PC-3 (cell line): ENCODE measurements at places on chromosomes 2 and 18. TPM values are rescaled to one million over a fixed set of nuclear protein-coding genes. Genes with fewer than 3 reads are reported as not detected.

The CXCR1 gene
- not detected in 2 replicates for total RNA-seq

The ABHD1 gene
- 0.36 TPM in 1 of 2 replicates, not detected in the other for total RNA-seq

The REEP1 gene
- total RNA-seq: 0.06 TPM in 1 of 2 replicates, not detected in the other

The STARD6 gene
- total RNA-seq: not detected in 2 replicates

The LHCGR gene
- total RNA-seq: not detected in 2 replicates

GRCh38 chr2:119149611-119150010, 8.9 kb downstream of the C1QL2 start:
- no peaks in the 10 kb centered on the region for H3K36me3 ChIP-seq
- peaks cover 91% of the 10 kb centered on the region for H3K27me3 ChIP-seq
- no peak overlapping the region for H3K4me3 ChIP-seq
- H3K27ac ChIP-seq: no peak overlapping the region
- DNase-seq: no peak
- H3K4me1 ChIP-seq: no peaks in the 10 kb centered on the region

DNA sequence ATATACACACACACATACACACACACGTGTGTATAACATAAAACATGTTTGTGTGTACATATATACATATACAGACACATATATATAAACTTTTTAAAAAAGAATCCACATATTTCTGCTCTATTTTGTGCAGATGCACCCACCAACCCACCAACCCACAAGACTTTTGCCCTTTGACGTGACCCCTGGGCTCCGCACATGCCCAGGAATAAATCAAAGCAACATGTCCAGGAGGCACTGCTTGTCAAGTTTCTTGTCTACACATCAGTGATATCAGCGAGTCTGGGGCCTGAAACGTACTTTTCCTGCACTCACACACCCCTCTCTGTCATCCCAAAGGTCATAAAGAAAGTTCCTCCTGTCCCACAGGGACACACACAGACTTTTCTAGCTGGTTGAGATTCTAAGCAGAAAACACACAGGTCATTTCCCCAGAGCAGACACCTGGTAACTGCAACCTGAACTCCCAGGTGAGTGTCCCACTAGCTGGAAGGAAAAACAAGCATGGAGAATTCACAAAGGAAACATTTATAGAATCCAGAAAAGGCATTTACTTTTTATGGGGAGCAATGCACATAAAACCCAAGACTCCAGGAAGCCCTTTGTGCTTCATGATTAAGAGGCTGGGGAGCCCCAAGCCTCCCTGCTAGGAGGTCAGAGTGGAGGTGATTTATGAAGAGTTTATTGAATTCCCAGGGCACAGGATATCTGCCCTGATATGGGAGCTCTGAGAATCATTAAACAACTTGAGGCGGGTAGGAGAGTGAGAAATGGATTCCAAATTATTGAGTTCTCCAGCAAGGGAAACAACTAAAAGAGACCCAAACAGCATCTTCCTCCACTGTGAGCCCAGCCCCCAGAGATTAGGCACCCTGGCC, 211.6 kb downstream of the MGAT5 start:
- H3K36me3 ChIP-seq: no peaks in the 10 kb centered on the region
- no peak overlapping the region for H3K27ac ChIP-seq
- no peaks in the 10 kb centered on the region for H3K27me3 ChIP-seq
- no peak for DNase-seq

DNA sequence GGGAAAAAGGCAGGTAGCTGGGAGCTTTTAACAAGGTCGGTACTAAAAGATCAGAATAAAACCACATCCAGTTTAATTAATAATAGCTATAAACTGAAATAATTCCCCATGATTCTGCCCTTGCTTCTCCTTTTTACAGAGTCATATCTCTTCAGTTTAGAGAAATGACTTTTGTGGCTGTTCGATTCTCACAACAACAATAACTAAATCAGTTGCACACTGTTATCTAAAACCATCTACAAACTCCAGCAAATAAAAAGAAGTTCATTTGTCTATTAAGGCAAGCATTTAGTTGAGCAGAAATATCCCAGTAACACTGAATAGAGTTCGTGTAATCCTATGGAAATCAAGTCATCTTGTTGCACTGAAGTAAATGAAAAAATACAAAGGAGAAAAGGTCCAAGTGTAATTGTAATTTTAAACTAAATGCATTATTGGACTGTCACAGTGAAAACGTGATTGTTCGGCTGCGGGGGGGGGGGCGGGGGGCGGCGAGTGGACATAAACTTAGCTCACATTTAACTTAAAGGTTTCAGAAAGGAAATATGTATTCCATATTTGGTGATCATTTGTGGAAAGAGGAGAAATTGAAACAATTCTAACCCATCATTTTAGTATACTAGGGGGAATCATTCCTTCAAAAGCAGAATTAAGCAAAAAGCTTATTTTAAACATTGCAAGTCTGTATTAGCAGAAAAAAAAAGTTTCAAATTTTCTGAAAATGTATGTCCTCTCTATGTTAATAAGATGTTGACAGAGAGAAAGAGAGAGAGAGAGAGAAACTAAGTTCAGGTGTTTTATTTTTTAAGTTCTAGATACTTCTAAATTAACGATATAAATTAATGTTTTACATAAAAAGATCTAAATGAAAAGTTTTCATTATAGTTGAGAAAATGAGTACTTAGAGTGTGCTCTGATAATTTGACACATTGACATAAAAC, 144.5 kb downstream of the MEIS1 start:
- peaks cover 17% of the 10 kb centered on the region for H3K4me1 ChIP-seq
- no peaks in the 10 kb centered on the region for H3K36me3 ChIP-seq
- peaks cover 79% of the 10 kb centered on the region for H3K27me3 ChIP-seq
- H3K4me3 ChIP-seq: no peak overlapping the region
- DNase-seq: no peak

DNA sequence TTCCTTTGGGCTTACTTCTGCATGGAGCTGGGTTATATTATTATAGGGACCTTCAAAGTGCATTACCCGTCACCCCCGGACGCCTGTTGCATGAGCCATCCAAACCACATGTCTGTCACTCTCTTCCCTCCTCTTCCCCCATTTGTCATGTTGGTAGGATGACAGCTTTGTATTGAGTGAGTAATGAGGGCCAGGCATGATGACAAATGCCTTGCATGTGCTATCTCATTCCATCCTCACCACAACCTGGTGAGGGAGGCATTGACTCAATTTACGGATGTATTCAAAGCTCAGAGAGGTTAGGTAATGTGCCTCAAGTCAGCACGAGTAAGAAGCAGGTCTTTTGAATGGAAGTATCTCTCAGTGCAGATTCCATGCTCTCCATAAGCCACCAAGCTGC, 510.5 kb upstream of the TNP1 start:
- no peak overlapping the region for H3K4me3 ChIP-seq
- peak; percentile 96 for DNase-seq
- no peaks in the 10 kb centered on the region for H3K36me3 ChIP-seq
- no peaks in the 10 kb centered on the region for H3K27me3 ChIP-seq
- peak overlapping the region; percentile 16; the same call in 1 of the 2 replicates for H3K27ac ChIP-seq

DNA sequence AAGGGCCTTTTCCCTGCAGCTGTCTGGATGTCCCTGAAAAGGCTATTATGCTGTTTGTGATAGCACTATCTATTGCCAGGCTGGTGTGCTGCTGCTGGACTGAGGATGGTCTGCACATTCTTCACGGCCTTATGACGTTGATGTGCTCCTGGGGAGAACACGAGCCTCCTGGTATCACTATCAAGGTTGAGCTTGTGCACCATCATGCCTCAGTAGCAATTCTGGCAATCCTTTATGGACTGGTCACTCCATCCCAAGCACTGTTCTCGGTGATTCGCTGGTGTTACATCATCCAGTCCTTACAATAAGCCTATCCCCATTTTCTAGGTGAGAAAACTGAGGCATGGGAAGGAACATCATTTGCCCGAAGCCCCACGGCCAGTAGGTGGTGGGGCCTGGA, 18.2 kb upstream of the CCBE1 start:
- H3K4me3 ChIP-seq: no peak overlapping the region
- H3K36me3 ChIP-seq: no peaks in the 10 kb centered on the region
- H3K27ac ChIP-seq: peak overlapping the region; percentile 23

GRCh38 chr2:171407030-171407675, 26.6 kb downstream of the METTL8 start:
- DNase-seq: no peak
- H3K4me3 ChIP-seq: no peak overlapping the region
- peaks cover 10% of the 10 kb centered on the region; the same call in 1 of the 2 replicates for H3K36me3 ChIP-seq
- H3K4me1 ChIP-seq: peaks cover 56% of the 10 kb centered on the region

GRCh38 chr18:22830511-22830910, 102.6 kb upstream of the RBBP8 start:
- H3K4me3 ChIP-seq: no peak overlapping the region
- H3K36me3 ChIP-seq: no peaks in the 10 kb centered on the region
- peaks cover 43% of the 10 kb centered on the region for H3K4me1 ChIP-seq
- no peak for DNase-seq
- no peaks in the 10 kb centered on the region for H3K27me3 ChIP-seq
- H3K27ac ChIP-seq: no peak overlapping the region

DNA sequence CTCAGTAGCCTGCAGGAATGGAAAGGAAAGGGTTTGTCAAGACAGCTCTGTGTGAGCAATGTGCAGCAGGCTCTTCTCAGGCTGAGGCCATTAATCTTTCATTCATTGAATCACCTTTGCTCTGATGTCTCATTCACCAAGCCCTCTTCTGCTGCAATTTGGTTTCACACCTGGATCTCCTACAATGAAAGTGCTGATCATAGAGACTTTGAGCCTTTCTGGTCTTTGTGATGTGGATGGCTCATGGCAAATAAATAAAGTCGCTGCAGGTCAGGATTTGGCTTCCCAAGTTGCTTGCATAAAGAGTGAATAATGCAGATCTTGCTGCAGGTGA, 95.8 kb upstream of the SPRED2 start:
- no peaks in the 10 kb centered on the region for H3K36me3 ChIP-seq
- peaks cover 14% of the 10 kb centered on the region for H3K4me1 ChIP-seq
- no peak for DNase-seq

DNA sequence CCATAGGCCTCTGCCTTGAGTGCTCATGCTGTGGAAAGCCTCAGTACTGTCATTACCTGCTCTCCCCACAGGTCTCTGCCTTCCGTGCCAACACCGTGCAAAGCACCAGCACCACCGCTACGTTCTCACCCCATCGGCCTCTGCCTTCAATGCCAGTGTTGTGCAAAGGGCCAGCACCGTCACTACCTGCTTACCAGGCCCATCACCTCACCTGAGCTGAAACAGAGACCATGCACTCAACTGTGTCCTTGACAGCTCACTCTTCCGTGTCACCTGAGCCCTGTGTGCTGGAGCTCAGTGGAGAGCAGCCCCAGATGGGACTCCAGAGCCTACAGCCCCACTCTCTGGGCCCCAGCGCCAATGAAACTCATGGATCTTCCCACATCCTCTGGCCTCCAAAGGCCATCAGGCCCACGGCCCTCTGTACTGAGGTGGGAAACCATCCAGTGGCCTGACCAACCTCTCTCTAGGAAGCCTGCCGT, 62.7 kb downstream of the ZNF516 start:
- no peak overlapping the region for H3K27ac ChIP-seq
- H3K4me3 ChIP-seq: no peak overlapping the region
- no peaks in the 10 kb centered on the region for H3K4me1 ChIP-seq
- H3K27me3 ChIP-seq: peaks cover 60% of the 10 kb centered on the region
- H3K36me3 ChIP-seq: no peaks in the 10 kb centered on the region
- DNase-seq: no peak

- H3K36me3 ChIP-seq: no peaks in the 10 kb centered on the region
- no peak for DNase-seq
- H3K4me1 ChIP-seq: peaks cover 1% of the 10 kb centered on the region; the same call in 1 of the 2 replicates
- no peaks in the 10 kb centered on the region for H3K27me3 ChIP-seq
Observed at GRCh38 chr2:174327841-174328113, 7.0 kb upstream of the SP9 start.

- H3K27ac ChIP-seq: 0 out of 2 replicates have a peak overlapping the region, but pooled peaks have one; percentile 3
- peak; percentile 38 for DNase-seq
- H3K4me3 ChIP-seq: no peak overlapping the region
- peaks cover 11% of the 10 kb centered on the region for H3K4me1 ChIP-seq
- no peaks in the 10 kb centered on the region for H3K36me3 ChIP-seq
Observed at GRCh38 chr2:67974559-67975430, 88.0 kb downstream of the C1D start.

DNA sequence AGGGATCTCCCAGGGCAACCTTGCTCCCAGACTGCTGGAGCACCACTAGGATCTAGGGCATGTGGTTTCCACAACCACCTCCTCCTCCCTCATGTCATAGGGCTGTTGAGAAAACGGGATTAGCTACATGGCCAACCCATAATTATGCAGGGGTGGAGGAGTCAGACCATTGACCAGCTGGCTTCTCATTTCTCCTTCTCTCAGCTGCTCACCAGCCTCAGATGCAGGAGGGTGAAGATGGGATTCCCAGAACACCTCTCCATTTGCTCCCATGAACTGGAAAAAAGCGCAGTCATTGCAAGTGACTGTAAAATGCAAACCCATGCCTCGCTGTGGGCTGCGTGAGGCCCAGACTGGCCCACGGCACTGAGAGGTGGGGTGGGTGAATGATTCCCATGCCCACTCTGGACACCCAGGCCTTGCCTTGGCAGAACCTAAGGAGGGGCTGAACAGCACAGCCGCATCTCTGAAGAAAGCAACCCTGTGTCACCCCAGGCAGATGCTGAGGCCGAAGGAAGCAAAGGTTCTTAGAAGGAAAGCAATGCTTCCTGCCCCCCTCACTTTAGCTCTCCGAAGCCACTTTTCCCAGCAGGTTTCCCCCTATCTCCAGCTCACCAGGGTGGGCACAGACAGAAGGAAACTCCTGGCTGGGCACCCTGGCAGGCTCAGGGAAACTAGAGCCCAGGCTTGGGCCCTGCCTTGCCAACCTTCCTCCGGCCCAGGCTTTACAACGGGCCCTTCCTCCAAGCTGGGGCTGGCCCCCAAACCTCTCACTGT, 69.6 kb upstream of the RTN4 start:
- no peaks in the 10 kb centered on the region for H3K36me3 ChIP-seq
- peaks cover 15% of the 10 kb centered on the region for H3K4me1 ChIP-seq

GRCh38 chr2:23692851-23693605, 233.9 kb downstream of the ATAD2B start:
- H3K4me1 ChIP-seq: peaks cover 9% of the 10 kb centered on the region
- H3K27ac ChIP-seq: no peak overlapping the region
- no peak overlapping the region for H3K4me3 ChIP-seq
- H3K27me3 ChIP-seq: no peaks in the 10 kb centered on the region
- DNase-seq: no peak

GRCh38 chr2:136858656-136859055, 93.3 kb downstream of the THSD7B start:
- H3K4me3 ChIP-seq: no peak overlapping the region
- no peak for DNase-seq
- H3K4me1 ChIP-seq: no peaks in the 10 kb centered on the region
- H3K36me3 ChIP-seq: no peaks in the 10 kb centered on the region

DNA sequence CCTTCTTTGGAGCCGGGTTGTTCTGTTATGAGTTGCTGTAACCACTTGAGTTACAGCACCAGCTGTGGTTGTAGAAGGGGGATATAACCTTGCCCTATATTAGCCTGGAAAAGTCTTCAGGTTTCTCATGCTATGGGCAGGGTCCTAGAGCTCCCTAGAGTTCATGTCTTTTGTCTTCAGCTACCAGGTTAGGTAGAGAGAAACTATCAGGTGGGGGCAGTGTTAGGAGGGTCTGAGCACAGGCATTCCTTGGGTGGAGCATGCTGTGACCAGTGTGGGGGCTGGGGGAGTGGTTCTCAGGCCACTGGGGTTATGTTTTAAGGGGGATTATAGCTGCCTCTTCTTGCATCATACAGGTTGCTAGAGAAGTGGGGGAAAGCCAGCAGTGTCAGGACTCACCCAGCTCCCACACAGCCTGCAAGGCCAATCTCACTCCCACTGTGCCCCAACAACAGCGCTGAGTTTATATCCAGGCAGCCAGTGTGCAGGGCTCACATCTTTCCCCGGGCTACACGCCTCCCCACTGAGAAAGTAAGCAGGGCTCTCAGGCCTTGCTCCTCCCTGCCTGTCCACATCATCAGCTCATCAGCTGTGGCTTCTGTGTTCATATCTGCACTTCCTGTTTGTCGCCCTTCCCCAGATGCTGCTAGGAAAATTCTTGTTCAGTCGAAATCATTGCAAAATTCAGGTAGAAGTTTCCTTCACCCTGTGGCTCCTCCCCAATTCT, 133.8 kb upstream of the NRXN1 start:
- H3K36me3 ChIP-seq: no peaks in the 10 kb centered on the region
- no peak for DNase-seq
- H3K27ac ChIP-seq: no peak overlapping the region
- no peak overlapping the region for H3K4me3 ChIP-seq
- H3K4me1 ChIP-seq: no peaks in the 10 kb centered on the region
